Activated naive CD4-positive, alpha-beta T cell treated with anti-CD3 and anti-CD28 coated beads, Interleukin-2, amount 10 ng/mL, durations not matched to agents 5 hours and 36 hours (primary cell): ENCODE measurements at places on chromosomes 3 and 15. TPM values are rescaled to one million over a fixed set of nuclear protein-coding genes. Genes with fewer than 3 reads are reported as not detected.

Gene PSTPIP1
- total RNA-seq = 143 TPM

Gene SYNM
- total RNA-seq = 3.3 TPM

Gene P2RY14
- total RNA-seq = 0.51 TPM

Gene GABRB3
- total RNA-seq = 0.13 TPM

Gene CCDC9B
- 0.76 TPM for total RNA-seq

Gene PRR23A
- total RNA-seq = not detected

Gene CHRNA3
- not detected for total RNA-seq

Gene UROC1
- not detected for total RNA-seq

Gene NKTR
- total RNA-seq = 116 TPM

Gene RASGRF1
- total RNA-seq = not detected

Gene ZNF619
- 9.3 TPM for total RNA-seq

Gene FBXO40
- total RNA-seq = not detected

Gene COL6A5
- total RNA-seq = not detected

Gene SEMA7A
- total RNA-seq = 3.0 TPM

Gene TRIM42
- not detected for total RNA-seq

Gene NOX5
- total RNA-seq = not detected

Gene FBXL22
- total RNA-seq = 1.1 TPM

Gene FGD5
- total RNA-seq = 0.71 TPM

Gene ARL13B
- total RNA-seq = 6.5 TPM

Gene CFAP20DC
- 1.4 TPM for total RNA-seq

Gene MIX23
- 30.7 TPM for total RNA-seq

Gene MAGI1
- 0.05 TPM for total RNA-seq

Gene DNAH12
- 0.05 TPM for total RNA-seq

Gene BCL6
- 36.3 TPM for total RNA-seq

Gene REC114
- not detected for total RNA-seq

Gene SCN5A
- total RNA-seq = 0.58 TPM

Gene WDR93
- not detected for total RNA-seq

Gene SPSB4
- total RNA-seq = not detected

Gene IL12A
- total RNA-seq = 0.18 TPM

Gene NTRK3
- total RNA-seq = not detected

Gene NANOGP8
- total RNA-seq = not detected

Gene BCHE
- total RNA-seq = not detected

Gene RSRC1
- total RNA-seq = 35.1 TPM

Gene SLC38A3
- total RNA-seq = not detected

Gene USP8
- total RNA-seq = 49.4 TPM

Gene NSUN3
- total RNA-seq = 14.0 TPM

Gene RETNLB
- not detected for total RNA-seq
